ENCODE measurements at places on chromosomes 4 and X.

GRCh38 chr4:163693211-163693610, 198.7 kb downstream of the TMA16 start:
- no peak for DNase-seq

DNA sequence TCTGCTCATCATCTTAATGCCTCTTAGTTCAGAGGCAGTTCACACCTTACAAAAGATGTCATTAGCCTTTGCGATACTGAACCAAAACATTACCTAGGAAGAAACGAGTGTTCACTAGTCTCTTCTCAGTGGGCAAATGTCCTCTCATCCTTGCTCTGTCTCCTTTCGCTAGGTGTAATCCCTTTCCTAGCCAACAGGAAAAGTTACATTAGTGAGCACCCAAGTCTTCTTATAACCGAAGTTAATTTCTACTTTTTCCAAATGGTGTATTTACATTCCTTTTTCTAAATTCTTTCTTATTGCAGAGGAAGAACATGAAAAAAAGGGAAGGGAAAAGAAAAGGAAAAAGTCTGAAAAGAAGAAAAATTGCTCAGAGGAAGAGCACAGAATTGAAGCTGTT, 46.9 kb downstream of the SMIM31 start:
- DNase-seq: no peak

- no peak for DNase-seq
These were observed 356.0 kb downstream of the DACH2 start for GRCh38 chrX:86504297-86504696.

DNA sequence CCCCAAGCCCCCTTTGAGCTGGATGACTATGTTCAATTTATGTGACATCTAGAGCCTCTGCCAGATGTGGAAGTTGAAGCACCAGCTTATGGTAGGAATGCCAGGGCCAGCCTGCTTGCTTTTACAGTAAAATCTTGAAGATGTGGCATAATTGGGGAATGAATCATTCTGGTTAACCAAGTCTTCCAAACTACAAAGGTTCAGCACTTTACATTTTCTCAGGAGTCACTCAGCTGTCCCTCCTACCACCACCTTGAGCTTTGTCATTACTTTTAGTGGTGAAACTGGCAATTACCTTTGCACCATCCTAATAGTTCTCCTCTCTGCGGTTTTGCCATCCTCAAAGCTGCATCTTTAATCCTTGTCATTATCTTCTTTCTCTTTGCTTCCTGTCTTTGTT, 172.2 kb downstream of the HS6ST2 start:
- DNase-seq: peak; percentile 13

- no peak for DNase-seq
These were observed 17.8 kb downstream of the DKK2 start for GRCh38 chr4:107018344-107018735.

DNA sequence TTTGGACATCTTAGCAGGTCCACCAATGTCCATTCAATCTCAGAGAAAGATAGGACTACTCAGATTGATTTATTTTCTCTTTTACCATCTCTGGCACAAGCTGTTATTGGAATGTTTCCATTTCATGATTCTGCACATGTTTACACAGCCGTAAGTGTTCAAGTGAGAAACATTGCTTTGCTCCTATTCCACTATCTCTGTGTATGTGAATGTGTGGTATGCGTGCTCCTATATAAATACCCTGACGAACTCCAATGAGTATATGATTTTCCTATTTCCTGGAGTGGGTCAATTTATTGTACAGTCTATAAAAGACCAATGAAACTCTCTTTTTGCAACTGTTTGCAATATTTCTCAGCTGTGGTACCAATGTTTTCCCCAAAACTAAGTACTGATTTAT, 221.0 kb upstream of the GALNT7 start:
- no peak for DNase-seq

- DNase-seq: no peak
These were observed 109.7 kb downstream of the RTL5 start for GRCh38 chrX:72021975-72022374.

DNA sequence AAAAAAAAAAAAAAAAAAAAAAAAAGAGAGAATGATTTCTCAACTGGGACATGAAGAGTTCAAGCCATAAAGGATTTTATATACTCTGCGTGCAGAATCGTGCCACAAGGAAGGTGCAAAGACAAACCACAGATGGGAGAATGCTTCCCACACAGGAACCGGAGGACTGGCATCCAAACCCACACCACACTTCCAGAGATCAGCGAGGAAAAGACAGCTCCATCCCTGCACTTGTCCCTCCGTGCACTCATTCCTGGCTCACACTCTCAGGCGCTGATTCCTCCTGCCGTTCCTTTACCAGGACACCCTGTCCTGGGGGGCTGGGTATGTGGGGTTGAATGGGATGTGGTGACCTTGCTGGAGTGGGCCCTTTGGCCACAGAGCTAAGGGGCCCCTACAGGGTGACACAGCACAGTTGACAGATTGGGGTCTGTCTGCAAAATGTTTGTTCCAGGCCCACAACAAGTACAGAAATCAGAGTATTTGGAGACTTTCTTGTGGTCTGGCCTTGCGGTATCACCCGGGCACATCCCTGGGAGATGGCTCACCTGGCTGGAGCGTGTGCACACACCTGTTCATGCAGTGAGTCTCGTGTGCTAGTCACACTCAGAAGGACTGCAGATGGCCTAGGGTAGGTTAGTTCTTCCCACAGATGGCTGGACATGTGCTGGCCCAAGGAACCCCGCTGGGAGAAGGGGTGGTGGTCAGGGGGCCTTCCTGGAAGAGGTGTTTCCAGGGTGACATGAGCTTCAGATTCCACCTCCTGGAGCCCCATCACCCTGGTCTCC, 55.4 kb upstream of the GPR78 start:
- DNase-seq: peak; percentile 51

DNA sequence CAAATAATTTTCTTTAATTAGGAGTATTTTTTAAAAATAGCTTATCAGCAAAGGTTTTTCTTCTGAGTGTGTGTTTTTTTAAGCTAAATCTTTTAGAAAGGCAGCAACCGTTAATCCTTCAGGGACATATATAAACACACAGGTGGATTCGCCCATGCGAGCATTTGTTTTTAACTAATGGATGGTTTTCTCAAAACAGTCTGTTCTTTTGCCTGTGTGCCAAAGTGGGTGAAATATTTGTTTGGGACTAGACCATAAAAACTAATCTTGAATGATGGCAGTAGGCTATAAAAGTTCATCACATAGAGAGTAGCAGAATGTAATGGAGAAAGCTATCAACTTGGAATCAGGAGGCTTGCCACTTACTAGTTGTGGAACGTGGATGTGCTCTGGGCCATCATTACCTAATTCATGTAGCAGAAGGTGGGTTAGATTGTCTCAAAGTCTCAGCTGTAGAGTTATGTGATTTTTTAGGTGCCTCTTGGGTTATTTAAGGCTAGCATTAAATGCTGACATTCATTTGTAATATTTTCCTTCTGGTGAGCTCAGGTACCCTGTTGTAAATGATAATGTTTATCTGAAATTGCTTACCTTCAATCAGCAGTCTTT, 7.4 kb upstream of the TAPT1 start:
- DNase-seq: no peak

- DNase-seq: no peak
These were observed 98.3 kb upstream of the CXXC4 start for GRCh38 chr4:104593019-104593418.

Measured in fibroblast of skin of scalp (primary cell).